H1 (cell line): ENCODE measurements at places on chromosomes 4 and X.
A peak's percentile ranks its signal among the peaks of the same experiment; 100 is the strongest.

DNA sequence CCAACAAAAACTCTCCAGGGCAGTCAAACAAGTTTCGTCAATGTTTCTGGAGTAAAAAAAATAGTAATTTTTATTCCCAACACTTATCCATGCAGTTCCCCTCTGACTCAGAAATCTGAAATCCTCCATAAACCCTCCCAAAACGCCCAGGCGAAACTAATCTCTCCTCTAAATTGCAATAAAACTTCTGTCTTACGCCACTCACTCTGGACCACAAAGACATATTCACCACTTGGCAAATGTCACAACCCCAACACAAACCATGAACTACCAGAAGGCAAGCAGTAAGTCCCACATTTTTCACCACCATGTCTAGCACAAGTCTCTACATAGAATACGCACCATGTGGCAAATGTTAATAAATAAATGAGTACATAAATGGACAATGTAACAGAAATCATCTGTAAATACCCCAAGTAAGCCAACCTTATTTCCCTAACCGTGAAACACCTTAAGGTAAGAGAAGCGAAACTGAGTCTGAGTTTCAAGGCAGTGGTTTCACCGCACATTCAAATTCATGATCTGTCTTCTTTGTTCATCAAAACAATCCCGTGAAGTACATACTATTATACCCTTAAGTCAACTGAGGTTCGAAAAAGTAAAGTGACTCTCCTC lies 1.6 kb downstream of the PAPSS1 start:
- no peak for DNase-seq

- no peak for DNase-seq
These were observed 89.0 kb upstream of the C4orf50 start for GRCh38 chr4:6107114-6107791.

- DNase-seq: no peak
These were observed 109.9 kb upstream of the PTPN13 start for GRCh38 chr4:86484241-86484640.

DNA sequence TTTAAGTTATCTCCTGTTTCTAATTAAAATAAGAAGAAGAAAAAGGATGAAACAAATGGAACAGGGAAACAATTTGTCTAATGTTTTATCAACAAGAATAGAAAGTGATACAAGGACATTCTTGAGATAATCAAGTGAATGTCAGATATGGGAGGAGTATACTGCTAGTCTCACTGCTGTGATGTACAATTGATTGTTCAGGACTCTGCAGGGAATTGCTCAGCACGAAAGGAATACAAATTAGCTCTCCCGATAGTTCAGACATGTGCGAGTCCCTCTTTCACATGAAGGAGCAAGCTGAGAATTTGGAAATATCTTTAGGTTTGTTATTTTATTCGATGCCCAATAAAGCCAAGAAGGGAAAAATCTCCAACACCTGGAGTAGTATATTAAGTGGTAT lies 57.3 kb upstream of the FSTL5 start:
- no peak for DNase-seq

GRCh38 chr4:119024102-119024501 lies 111.5 kb upstream of the MYOZ2 start:
- no peak for DNase-seq

DNA sequence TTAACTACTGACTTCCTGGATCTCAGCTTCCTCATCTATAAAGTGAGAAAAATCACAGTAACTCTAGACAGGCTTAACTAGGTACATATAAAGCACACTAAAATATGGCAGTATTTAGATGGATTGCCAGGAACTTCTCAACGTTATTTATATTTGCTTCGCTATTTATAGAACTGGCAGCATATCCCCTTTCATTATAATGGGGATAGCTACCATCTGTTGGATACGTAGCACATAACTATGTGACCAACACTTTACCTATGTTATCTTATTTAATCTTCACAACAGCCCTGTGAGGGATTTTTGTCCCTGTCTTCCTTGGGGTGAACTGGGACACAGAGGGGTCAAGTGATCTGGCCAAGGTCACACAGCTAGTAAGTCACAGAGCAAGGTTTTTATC lies 64.6 kb downstream of the ENPEP start:
- DNase-seq: no peak

DNA sequence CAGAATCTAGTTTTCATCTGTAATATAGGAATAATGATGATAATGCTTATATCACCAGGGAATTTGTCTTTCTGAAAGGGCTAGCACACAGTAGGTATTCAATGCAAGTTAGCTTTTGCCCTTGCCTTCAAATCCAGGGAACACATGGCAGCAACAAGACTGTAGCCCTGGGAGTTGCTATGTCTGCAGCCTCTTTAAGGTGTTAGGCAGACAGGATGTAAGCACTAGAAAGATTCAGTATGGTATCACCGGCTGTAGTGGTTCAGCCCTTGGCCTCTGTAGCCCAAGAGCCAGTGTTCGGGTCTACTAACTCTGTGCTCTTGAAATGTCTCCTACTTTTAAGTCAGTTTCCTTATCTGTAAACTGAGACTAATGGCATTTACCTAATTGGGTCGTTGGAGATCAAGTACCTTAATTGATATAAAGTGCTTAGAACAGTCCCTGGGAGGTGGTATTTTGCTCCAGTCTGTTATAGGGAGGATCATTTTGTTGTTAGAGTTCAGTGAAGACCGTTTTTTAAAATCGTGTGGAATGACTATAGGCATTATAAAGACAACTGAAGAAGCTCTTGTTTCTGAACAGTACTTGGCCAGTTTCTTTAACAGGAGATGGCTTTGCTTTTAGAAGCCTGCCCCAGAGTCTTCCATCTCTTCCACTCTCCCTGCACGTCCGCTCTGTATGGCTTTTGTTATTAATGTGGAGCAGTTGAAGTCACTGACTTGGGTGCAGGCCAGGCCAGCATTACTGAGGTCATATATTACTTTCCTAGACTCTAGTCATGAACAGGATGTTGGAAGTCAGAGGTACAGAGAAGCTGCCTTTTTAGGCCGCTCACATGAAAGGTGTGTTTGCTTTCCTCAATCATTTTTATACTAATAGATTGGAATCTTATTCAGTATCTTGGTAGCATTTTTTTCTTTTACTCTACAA lies 44.8 kb downstream of the GAB1 start:
- DNase-seq: no peak

GRCh38 chrX:154348646-154349358 lies 25.6 kb downstream of the FLNA start:
- no peak for DNase-seq

DNA sequence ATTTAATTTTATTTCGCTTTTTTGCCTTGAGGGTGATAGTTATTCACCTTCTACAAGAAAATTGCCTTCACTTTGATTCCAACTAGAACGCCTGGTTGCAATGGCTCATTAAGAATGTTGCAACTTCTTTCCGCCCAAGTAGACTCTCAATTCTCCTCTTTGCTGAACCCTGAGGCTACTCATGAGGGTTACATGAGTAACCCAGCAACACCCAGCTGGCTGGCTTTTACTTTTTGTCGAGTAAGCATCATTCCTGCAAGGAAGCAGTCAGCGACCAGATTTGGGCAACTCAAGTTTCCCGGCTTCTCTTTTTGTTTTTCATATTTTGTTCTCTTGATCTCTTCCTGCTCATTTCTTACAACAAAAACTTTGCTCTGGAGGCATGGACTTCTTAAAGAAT lies 495.4 kb downstream of the PACRGL start:
- DNase-seq: no peak

DNA sequence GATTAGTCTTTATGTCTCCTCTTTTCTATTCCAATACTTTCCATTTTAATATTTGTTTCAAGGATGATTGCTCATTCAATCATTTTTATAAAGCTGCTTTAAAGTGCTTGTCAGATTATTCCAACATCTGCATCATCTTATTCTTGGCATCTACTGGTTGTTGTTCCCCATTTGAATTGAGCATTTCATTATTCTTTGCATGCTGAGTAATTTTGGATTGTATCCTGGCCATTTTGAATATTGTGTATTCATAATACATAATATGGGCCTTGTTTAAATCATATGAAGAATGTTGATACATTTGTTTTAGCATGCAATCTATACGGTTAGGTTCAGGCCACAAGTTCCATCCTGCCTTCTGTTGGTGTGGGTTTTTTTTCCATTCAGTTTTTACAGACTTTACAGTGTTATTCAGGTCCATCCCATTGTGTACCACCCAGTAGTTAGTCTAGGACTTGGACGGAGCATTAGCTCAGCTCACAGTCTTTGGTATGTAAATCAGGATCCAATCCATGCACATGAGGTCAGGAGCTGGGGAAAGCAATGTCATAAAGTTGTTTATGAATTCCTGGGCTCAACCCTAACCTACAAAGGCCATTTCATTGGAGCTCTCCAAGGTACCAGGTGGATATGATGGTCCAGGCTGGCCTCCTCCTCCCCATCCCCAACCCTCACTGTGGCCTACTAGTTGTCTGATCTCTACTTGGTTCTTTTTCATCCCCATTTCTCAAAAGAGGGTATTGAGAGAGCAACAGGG lies 20.3 kb downstream of the RGN start:
- no peak for DNase-seq

DNA sequence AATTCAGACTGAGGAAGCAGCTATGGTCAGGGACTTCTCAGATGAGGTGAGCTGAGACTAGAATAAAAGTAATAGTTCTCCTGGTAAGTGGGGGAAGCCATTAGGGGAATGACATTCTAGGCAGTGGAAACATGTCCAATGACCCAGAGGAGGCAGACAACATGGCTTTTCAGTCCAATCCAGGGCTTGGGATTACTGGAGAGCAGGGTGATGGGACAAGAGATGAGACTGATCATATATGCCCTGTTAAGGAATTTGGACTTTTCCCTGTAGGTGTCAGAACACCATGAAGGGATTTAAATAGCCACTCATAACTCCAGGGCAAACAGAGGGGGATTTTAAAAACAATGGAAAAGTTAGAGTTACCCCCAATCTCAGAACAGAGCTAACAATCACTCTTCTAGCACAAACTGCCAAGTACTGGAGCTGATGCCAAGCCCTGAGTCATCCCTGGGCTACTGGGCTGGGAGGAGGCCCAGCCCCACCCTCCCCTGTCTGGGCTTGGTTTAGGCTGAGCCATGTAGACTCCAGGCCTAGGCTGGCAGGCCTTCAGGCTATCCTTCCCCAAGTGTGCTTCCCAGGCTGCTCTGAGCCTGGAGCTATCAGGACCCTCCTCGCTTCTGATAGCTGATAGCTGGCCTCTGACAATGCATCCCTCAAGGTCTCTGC lies 22.7 kb upstream of the MSN start:
- DNase-seq: no peak

GRCh38 chrX:112642349-112642748 lies 37.4 kb downstream of the LHFPL1 start:
- DNase-seq: peak; percentile 46

DNA sequence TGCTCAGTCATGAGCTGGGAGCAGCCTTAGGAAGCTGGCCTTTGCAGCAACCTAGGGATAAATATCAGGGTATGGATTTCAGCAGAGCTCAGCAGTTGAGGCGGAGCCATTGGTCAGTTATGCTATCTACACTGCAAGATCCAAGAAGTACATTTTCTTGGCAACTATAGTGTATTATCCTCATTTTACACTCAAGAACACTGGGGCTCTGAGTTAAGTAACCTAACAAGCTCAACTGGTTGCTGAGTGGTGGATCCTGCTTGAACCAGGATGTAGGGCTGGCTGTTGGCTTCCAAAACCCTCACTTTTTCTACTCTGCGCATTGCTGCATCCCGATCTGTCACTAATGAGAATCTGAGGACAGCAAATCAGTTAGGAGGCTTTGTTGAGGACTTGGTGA lies 1.5 kb upstream of the SCARB2 start:
- no peak for DNase-seq

DNA sequence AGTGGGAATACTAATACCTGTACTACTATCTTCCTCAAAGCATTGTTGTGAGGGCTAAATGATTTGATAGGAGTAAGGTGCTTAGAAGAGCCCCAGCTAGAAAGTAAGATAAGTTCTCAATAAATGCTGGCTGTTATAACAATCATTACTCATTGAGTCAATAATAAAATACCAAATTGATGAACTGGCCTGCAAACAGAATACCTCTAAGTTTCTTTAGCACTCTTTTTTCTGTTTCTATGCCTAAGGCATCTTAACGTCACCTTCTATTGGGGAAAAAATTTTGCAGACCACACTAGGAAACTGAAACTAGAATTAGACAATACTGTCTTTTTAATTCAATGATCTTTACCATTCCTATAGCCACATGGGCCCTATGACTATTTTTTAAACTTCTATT lies 1.2 kb downstream of the CLTRN start:
- no peak for DNase-seq

DNA sequence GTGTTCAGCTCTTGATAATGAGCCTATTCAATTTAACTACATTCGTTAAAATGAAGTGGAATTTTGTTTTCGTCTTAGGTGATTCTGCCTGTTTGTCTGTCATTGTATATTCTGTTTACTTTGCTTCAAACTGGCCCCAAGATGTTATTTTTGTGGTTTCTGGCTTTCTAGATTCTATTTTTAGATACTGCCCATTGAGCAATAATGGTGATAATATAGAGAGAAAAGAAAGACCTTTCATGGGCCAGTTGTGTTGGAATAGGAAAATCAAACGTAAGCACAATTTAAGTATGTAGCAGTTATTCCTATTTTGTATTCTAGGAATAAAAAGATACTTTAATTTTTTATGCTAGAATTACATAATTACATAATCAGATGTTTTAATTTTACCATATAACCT lies 4.0 kb downstream of the CDKN2AIP start:
- no peak for DNase-seq

DNA sequence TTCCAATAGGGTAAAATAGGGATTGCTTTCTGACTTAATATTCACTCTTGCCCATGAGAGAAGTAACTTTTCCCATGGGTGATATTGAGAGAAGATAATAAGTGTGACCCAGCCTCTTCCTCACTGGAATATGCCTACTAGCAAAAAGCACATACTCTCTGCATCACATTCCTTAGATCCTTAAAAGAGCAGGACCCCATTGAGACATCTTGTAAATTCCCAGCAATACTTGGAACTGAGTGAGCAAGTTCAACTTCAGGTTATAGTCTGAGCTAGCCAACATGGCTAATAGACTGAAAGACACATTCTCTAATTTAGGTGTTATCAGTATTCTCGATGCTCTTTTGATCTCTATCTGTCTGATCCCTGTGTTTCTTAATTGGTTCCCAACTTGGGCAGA lies 1372.3 kb downstream of the STIM2 start:
- no peak for DNase-seq

DNA sequence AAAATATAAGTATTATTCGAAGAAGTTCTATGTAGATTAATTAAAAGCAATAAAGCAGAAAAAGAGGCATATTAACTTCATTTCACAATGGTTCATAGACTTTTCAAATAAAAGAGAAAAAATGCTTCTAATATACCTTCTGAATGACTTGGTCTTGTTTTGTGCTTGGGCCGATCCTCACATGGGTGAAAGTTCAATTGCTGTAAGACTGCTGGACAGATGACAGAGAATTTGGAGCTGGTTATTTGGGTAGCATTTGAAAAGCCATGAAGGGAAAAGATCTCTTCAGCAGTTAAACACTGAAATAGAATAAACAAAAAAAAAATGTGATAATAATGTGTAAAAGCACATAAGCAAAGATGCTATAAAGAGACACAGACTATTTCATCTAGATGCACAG lies 29.8 kb downstream of the SLC39A8 start:
- no peak for DNase-seq

GRCh38 chrX:136259543-136259942 lies 8.3 kb upstream of the MAP7D3 start:
- DNase-seq: no peak
